Left renal cortex interstitium (tissue), 4 donors: ENCODE measurements at places on chromosomes 7 and 10. TPM values are rescaled to one million over a fixed set of nuclear protein-coding genes. Genes with fewer than 3 reads are reported as not detected.

Gene TMEM273
- 2.3 TPM for polyA plus RNA-seq

Gene NRG3
- 11.8 TPM for polyA plus RNA-seq

Gene HOXA11
- 48.7 TPM for polyA plus RNA-seq

Gene ASCC1
- 34.8 TPM for polyA plus RNA-seq

Gene DLG5
- polyA plus RNA-seq: 53.8 TPM

Gene OR9A2
- polyA plus RNA-seq: not detected

Gene NPSR1
- not detected for polyA plus RNA-seq

- DNase-seq: no peak
Measured at GRCh38 chr7:12731214-12731656, 43.8 kb downstream of the ARL4A start.

DNA sequence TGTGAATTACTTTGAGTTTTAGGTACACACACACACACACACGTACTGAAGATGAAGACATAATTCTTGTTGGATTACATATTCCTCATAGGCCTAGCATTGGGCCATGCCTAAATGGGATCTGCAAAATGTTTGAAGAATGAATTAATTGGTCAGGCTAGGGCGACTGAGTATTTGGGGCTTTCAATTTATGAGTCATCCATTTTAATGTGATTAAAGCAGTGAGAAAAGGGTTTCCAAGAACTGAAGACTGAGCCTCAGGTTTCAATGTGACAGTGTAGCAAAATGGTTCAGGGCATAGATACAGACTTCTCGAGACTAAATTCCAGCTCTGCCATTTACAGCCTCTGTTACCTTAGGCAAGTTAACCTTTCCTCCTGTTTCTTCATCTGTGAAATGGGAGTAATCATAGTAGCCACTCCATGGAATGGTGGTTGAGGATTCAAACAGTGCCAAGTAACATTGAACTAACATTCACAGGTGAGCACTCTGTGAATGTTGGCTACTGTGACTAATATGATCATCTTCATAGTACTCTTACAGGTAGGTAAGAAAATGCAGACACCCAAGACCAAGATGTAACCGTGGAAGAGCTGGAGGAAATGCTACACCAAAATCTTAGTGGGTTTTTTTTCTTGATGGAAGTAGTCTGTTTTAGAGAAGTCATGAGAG lies 7.6 kb downstream of the BPGM start:
- no peak for DNase-seq

DNA sequence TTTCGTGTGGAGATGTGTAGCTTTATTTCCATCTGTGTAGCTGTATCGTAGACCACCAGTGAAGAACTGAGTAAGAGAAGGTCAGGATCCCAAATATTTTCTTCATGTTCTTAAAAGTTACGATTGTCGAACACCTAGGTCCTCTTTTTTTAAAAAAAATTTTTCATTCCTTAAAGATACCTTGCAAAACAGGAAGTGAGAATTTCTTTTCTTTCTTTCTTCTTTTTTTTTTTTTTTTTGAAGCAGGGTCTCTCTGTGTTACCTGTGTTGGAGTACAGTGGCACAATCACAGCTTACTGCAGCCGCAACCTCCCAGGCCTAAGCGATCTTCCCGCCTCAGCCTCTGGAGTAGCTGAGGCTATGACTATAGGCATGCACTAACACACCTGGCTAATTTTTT lies 60.8 kb downstream of the PHTF2 start:
- DNase-seq: no peak

- DNase-seq: no peak
Measured at GRCh38 chr10:5629303-5630111, 36.9 kb downstream of the ASB13 start.

- no peak for DNase-seq
Measured at GRCh38 chr10:3258394-3258793, 85.8 kb upstream of the PITRM1 start.

DNA sequence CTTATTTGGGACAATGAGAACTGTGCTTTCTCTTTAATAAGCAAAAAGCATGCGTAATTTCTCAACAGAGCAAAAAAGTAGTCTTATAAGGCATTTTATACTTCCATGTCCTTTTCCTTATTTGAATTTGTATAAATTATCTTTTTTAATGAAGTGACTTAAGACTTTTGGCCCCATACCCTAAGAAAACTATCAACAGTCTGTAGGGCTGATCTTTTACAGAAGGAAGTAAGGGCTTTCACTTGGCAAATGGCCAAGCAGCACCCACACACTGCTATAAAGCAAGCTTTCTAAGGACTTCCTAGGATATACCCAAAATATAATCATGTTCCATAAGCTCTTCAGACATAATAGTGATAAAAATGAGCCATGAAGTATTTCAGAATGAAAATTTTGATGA lies 3.4 kb downstream of the CRPPA start:
- no peak for DNase-seq

- DNase-seq: no peak
Measured at GRCh38 chr10:23479798-23480473, 41.1 kb downstream of the OTUD1 start.

DNA sequence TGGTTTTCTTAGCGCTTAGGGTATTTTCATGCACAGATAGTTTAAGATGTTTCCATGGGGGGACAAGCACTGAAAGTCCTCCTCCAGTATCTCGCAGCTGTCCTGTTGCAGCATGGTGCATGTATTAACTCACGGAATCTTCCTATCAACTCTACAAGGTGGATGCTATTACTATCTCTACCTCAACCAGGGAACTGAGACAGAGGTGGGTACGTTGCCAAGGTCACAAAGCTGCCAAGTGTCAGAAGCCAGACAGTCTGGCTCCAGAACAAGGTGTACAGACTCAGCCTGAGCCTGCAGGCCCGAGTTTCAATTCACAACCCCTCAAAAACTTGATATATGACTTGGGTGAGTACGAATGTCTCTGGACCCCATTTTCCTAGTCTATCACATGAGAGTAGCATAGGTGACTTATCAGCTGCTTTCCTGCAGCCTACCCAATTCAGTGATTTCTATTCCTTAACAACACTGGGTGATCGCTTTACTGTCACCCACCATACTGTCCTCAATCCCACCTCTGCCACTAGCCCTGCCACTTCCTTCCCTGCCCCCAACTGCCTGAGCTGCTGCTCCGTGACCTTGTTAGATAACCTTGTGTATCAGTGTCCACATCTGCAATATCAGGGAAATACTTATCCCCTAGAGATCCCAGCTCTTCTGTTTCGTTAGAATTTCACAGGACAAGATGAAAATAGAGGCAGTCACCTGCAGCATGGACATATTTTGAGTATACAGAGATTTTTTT lies 92.1 kb downstream of the ABCC2 start:
- no peak for DNase-seq

DNA sequence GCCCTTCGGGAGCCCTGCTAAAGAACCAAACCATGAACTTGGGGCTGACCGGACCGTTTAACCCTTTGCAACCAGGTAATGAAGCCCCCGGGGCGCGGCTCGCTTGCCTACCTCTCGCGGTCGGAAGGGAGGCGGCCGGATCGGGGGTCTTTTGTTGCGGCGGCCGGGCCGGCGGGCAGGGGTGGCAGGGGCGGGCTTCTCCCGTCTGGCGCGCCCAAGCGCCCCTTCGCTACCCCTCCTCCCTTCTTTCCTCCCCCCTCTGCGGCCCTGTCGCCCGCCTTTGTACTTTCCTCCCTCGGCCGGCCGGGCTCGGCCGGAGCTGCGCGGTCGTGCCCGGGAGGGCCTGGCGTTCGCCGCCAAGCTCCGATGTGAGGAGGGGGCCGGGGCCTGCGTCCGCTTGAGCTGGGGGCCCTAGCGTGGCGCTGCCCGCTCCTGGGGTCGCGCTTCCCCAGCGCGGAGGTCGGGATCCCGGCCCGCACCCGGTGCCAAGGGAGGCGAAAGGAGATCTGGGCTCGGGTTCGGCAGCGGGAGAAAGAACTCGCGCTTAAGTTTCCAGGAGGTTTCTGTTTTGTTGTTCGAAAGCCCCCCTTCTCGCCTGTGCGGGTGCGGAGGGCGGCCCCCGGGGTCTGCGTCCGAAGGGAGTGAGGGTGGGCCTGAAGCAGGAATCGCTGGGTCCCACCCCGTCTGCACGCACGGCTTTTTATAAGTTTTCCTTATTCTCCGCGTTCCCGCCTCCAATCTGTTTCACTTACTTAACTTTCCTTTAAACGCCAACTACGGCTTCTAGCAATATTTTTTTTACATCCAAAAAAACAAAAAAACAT lies 436.8 kb upstream of the GALNT17 start:
- DNase-seq: no peak
